ENCODE measurements at places on chromosomes 2 and 18.
A peak's percentile ranks its signal among the peaks of the same experiment; 100 is the strongest.

GRCh38 chr2:169462896-169463695, 16.2 kb upstream of the BBS5 start:
- DNase-seq = no peak

DNA sequence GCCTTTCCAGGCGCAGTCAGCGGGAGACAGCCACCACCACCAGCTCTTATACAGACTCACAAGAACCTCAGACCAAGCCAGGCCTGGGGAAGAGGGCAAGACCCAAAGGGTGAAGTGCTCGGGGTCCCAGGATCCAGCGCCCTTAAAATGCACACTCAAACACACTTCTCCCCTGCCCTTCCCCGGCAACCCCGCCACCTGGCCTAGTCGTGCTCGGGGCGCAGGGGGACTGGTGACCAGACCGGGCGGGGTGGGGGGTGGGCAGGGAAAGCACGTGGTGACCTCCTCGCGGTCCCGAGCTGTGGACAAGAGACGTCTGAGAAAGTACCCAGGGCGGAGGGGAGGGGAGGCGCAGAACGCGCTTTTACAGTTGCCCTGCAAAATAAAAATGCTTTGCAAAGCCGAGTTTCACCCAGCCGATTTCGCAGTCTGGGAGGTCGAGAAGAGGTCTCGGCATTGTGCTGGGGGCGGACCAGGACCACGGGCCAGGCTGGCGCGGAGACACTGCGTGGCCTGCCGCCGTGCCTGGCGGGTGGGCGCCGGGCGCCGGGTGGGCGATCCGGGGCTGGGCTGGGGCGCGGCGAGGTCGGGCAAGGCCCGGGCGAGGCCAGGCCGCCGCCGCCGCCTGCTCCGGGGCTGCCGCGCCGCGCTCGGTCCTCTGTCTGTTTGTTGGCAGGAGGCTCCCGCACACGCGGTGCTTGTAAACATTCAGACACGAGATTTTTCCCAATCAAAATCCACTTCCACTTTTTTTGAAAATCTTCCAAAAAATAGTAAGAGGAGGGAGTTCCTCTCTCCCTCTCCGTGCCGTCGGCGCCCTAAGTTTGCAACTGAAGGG, 2.0 kb downstream of the BCL11A start:
- DNase-seq = peak; percentile 18

DNA sequence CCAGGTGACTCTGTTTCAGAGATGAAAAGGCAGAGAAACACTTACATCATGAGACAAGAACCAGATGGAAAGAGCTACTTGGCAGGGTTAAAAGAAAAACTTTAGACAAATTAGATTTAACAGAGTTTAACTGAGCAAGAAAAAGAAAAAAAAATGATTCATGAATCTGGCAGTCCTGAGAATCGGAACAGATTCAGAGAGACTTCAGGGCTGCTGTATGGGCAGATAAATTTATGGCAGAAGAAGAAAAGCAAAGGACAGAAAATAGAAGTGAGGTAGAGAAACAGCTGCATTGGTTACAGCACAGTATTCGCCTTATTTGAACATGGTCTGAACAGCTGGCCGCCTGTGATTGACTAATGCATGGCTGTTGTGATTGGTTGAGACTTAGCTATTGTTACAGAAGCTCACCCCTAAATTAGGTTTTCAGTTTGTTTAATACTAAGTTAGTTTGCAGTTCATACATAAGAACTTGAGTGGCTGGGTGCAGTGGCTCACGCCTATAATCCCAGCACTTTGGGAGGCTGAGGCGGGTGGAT, 43.0 kb upstream of the RHOB start:
- no peak for DNase-seq

DNA sequence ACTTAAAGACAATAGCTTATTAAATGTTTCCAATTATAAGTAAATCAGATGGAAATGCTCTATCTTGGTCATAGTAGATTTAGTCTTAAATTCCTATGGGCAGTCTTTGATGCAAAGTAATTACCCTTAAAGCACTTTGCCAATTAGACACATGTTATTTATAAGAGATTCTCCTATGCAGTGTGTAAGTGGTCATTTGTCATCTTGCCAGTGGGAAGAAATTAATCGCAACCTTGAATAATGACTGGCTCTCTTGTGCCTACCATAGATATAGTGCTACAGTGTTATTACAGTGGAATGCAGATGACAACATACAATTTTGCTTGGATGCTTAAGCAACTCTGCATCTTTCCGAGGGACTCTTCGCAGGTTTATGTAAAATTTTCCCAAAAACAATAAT, 311.0 kb upstream of the THUMPD2 start:
- no peak for DNase-seq

All from activated CD4-positive, alpha-beta memory T cell treated with anti-CD3 and anti-CD28 coated beads for 36 hours (primary cell).